Stimulated activated CD4-positive, alpha-beta T cell treated with anti-CD3 and anti-CD28 coated beads, Interleukin-12 subunit alpha, Interleukin-12 subunit beta, amount 100 ng/mL, for 24 hours (primary cell): ENCODE measurements at places on chromosomes 2 and 18.

- DNase-seq: no peak
Observed at GRCh38 chr2:119389615-119390306, 23.0 kb downstream of the DBI start.

DNA sequence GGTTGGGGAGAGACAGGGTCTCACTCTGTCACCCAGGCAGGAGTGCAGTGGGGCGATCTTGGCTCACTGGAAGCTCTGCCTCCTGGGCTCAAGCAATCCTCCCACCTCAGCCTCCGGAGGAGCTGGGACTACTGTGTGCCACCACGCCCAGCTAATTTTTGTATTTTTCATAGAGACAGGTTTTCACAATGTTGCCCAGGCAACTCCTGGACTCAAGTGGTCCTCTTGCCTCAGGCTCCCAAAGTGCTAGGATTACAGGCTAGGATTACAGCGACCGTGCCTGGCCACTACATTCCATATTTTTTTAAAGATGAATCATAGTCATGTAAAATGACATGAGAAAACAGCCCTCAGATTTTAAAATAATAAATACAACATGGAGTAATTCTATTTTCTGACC is 32.3 kb downstream of the CWC22 start:
- no peak for DNase-seq

DNA sequence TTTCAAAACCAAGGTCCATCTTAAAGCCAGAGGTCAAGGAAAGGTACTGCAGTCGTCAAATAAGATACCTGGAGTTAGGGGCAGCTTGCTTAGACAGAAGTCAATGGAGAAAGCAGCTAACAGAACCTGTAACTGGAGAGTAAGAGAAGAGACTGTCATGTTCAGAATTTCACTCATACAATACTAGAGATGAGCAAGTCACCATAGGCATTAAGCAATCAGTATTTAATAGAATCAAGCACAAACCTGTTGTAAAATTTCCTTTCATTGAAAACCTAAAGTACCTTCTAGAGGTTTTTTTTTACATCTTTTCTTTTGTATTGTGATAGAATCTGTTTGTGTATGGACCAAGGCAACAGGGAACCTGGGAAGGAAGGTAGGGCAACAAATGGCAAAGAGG is 183.4 kb upstream of the ERBB4 start:
- no peak for DNase-seq

- DNase-seq: no peak
Observed at GRCh38 chr2:238502088-238502810, 75.5 kb downstream of the ASB1 start.

DNA sequence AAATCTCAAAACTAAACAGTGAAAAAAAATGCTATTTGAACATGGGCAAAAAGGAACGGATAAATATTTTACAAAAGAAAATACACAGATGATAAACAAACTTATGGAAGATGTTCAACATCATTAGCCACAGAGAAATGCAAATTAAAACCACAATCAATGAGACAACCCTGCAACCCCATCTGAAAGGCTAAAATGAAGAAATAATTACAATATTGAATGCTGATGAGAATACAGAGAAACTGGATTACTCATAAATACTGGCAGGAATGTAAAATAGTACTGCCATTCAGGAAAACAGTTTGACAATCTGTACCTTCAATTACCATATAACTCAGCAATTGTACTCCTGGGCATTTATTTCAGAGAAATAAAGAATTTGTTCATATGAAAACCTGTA is 193.1 kb upstream of the UBE2E3 start:
- DNase-seq: no peak

DNA sequence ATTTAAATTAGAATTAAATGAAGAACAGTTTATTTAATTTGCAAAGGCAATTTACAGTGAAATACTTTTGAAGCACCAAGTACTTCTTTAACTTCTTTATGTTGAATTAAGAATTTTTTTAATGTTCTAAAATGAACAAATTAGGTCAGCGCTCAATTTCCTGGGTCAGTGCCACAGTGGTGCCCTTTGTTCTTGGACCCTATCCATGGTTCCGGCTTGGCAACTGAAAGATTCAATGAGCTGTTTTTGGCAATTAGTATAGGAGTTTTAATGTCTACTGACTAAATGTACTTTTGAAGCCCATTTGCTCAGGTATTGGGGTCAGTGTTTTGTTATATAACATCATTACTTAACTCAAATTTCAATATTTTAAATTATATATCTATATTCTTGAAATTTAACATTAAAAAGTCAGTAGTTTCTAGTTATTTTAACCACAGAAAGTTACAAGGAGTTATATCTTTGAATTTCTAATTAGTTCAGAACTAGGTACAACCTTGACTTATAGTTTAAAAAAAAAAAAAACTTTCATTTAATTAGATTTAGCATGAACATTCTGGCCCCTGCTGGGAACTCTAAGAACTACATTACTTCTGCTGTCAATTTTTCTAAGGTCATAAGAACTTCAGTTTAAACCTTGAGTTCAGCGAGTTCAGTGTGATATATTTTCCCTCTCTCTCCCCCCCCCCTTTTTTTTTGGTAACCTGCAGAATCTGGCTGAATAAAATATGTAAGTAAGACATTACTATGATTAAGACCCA is 7.6 kb upstream of the MSTN start:
- DNase-seq: no peak

DNA sequence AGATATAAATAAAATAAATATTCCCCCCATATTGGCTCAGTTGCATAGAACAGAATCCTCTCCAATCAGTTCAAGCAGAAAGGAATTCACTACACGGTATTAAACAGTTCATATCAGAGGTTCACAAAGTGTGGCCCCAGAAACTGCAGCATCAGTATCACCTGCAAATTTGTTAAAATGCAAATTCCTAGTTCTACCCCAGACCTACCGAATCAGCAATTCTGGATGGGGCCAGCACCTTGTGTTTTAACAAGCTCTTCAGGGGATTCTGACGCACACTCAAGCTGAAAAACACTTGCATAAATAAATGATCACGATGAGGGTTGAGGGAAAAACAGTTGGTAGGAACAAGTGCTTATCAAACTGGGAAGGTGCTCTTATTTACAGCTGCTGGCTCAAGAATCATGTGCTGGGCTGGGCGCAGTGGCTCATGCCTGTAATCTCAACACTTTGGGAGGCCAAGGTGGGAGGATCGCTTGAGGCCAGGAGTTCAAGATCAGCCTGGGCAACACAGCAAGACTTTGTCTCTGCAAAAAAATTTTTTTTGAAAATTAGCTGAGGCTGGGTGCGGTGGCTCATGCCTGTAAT is 6.4 kb downstream of the GTF3C2 start:
- no peak for DNase-seq

DNA sequence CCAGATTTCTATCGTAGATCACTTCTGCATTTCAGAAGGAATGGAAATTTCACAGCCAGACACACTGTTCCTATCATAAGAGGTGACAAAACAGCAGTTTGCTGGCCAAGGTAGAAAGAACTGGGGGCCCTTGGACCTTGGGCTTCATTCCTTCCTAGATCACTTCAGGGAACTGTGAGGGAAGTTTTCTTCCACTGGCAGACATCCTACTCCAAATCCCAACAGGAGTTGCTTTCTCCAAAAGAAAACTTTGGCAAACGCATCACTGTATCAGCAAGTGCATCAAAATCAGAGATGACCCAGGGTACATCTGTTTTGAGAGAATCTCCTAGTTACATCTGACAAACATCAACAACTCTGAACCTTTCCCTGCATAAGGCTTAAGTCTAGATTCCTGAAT is 348.4 kb upstream of the KLHL29 start:
- DNase-seq: no peak

DNA sequence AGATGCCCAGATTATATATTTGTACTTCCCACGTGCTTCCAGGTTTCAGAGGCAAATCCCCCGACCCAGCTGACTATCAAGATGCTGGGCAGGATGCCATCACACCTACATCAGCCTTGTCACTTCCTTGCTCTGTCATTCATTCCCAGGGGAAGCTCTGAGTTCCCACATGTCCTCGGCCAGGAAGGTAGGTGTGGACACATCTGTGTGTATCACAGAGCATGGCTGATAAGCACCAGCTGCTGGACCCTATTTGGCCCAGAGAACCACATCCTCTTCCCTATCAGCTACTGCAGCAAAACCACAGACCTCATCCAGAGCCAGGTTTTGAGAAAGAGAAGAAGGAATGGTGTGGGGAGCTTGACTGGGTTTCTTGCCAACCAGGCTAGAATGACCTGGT is 31.9 kb upstream of the ITGA6 start:
- DNase-seq: no peak

GRCh38 chr2:158315803-158316414 is 140.6 kb downstream of the CCDC148 start:
- no peak for DNase-seq

- DNase-seq: no peak
Observed at GRCh38 chr2:42979870-42980763, 187.7 kb upstream of the HAAO start.

- no peak for DNase-seq
Observed at GRCh38 chr2:45085487-45085886, 76.2 kb upstream of the SIX2 start.

DNA sequence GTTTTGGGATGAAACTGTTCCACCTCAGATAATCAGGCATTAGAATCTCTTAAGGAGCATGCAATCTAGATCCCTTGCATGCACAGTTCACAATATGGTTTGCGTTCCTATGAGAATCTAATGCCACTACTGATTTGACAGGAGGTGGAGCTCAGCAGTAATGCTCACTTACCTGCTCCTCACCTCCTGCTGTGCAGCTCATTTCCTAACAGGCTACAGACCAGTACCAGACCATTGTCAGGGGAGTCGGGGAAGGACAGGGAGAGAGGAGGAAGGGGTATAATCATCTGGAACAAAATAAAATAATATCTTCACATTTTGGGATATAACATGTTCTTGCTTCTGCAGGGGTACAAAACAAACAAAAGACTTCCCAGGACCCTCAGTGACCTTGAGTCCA is 532.0 kb upstream of the FSHR start:
- no peak for DNase-seq

- no peak for DNase-seq
Observed at GRCh38 chr2:3065928-3066327, 311.7 kb downstream of the EIPR1 start.

- no peak for DNase-seq
Observed at GRCh38 chr2:32697156-32697555, 69.3 kb downstream of the TTC27 start.

- no peak for DNase-seq
Observed at GRCh38 chr2:166140475-166140874, 12.7 kb upstream of the SCN1A start.
